ENCODE measurements at places on chromosomes 6 and 20.

GRCh38 chr6:24313251-24314141, 44.4 kb downstream of the DCDC2 start:
- DNase-seq: no peak

GRCh38 chr6:24795106-24795505, 3.6 kb downstream of the ARMH2 start:
- DNase-seq: no peak

DNA sequence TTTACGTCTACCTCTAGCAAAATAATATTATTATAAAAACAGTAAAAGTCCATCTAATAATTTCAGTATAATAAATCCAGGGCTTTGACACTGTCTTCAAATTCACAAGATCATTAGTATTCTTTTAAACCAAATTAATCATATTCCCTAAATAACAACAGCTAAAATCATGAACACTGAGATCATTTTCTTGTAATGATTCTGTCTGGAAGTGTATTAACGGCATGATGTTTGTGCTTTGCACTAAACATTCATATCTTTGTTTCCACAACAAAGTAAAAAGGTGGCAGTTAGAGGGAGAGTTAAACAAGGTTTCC, 18.8 kb downstream of the HIVEP2 start:
- no peak for DNase-seq

DNA sequence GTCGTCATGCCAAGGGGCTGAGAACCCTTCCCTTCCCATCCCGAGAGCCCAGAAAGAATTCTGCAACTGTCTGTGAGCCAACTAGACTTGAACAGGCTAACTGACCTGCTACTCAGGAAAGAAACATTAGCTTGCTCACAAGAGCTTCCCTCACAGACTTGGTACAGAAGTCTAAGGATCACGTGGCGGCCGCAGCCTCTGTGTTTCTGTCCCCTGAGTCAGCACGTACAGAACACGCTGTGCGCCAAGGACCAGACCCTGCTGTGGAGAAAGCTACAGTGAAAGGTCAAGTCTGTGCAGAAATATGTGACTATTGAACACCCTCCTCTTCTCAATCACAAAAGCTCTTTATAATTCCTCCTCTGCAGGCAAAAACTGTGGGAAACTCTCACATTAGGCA, 151.3 kb upstream of the QKI start:
- DNase-seq: no peak

- no peak for DNase-seq
These were observed 9.1 kb upstream of the SF3B5 start for GRCh38 chr6:144104488-144104887.

GRCh38 chr20:53187392-53188068, 215.4 kb downstream of the TSHZ2 start:
- peak; percentile 67 for DNase-seq

DNA sequence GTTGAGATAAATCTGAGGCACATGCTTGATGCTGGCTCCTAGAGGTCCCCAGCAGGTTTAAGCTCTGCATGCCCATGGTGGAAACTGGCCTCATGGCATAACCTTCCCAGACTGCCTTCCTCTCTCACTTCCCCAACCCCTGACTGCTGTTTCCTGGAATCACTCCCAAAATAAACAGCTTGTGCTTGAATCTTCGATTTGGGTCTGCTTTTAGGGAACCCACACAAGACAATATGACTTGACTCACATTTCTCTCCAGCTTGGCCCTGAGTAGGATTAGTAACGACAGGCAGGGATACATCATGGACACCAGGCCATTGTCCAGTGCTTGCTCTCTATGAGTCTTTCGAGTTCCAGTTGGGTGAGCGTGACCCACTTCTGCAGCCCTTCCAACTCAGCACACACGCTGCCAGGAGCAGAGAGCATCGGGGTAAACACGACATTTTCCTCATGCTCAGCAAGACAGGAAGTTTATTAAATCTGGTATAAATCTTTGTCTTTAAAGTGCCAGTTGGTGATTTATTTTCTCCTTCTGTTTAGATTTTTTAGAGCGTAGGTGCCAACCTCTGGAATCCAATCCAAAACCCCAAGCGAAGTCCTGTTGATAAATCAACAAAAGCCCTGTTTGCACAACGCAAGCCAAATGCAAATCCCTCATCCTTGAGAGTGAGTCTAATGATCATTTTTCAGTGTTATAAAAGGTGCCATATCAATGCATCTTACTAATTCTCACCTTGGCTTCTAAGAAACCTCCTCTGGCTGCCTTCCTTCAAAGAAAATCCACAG, 135.0 kb downstream of the FOXA2 start:
- no peak for DNase-seq

GRCh38 chr6:163098827-163099479, 315.6 kb upstream of the QKI start:
- no peak for DNase-seq
